Bladder microvascular endothelial cell (primary cell): ENCODE measurements at places on chromosomes 2 and 18. TPM values are rescaled to one million over a fixed set of nuclear protein-coding genes. Genes with fewer than 3 reads are reported as not detected.

Gene OTOS
- not detected in 2 replicates for total RNA-seq

Gene MAP2
- 5.0 and 11.3 TPM in 2 replicates for total RNA-seq

Gene SAG
- total RNA-seq, result not detected in 2 replicates

Gene ANKRD53
- 0.32 and 0.38 TPM in 2 replicates for total RNA-seq

Gene BARD1
- 13.0 and 14.6 TPM in 2 replicates for total RNA-seq

Gene SOWAHC
- 5.2 and 7.7 TPM in 2 replicates for total RNA-seq
